Stimulated activated CD8-positive, alpha-beta memory T cell treated with anti-CD3 and anti-CD28 coated beads, Interleukin-15, amount 100 ng/mL, for 48 hours (primary cell): ENCODE measurements at places on chromosomes 5 and 9.

DNA sequence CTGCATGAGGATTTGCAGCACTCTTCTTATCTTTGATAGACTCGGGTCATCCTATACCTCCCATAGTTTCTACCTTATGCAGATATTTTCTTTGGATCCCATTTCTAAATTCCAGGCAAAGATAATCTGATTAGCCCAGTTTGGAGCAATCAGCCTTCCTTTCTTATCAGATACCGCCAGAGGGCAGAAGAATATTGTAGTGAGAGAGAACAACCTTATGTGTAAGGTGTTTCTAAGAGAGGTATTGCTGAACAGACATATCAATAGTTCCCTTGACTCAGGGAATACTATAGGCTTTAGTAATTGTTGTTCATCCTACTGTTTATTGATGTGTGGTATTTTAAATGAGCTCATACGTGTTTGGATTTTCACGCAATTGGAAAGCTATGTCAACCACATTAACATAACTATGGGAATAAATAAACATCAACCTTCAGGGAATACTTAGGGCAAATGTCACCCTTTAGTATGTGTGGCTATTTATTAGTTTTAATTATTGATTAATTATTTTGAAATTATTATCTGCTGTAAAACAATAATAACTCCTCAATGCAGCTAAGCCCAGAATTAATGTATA is 1435.2 kb upstream of the CDH9 start:
- DNase-seq, result no peak

GRCh38 chr9:85142968-85143367 is 473.4 kb downstream of the NTRK2 start:
- no peak for DNase-seq

DNA sequence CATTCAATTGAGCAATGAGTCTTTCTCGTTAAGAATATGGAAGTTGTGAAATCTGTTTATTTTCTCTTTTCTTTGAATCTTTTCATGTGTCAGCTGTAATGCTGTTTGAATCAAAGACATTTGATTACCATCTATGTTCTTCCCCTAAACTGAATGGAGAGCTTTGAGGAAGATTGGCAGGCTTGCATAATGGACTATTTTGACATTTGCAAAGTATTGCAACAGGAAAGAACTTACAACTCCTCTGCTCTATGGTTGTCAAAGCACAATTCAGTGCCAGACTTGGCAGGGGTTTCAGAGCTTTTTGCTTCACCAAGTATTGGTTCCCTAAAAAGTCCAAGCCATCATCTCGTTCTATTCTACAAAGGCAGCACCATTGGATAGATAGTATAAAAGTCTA is 549.0 kb upstream of the NUDT12 start:
- DNase-seq, result no peak

DNA sequence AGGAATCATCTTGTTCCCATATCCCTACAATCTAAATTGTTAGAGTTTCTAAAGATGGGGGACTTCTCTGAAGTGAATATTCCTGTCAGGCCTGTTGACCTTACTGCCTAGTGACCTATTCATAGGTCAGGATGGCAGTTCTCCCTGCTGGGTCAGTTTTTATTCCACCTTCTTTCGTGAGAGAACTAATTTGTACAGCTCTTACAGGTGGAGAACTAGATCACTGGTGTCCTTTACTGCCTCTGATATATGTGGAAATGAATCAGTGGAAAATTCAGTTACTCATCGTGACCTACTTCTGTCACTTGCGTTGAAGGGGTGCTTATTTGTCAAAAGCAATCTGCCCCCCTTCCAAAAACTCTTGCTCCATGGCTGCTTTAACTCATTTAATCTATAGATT is 164.9 kb downstream of the CD180 start:
- no peak for DNase-seq

DNA sequence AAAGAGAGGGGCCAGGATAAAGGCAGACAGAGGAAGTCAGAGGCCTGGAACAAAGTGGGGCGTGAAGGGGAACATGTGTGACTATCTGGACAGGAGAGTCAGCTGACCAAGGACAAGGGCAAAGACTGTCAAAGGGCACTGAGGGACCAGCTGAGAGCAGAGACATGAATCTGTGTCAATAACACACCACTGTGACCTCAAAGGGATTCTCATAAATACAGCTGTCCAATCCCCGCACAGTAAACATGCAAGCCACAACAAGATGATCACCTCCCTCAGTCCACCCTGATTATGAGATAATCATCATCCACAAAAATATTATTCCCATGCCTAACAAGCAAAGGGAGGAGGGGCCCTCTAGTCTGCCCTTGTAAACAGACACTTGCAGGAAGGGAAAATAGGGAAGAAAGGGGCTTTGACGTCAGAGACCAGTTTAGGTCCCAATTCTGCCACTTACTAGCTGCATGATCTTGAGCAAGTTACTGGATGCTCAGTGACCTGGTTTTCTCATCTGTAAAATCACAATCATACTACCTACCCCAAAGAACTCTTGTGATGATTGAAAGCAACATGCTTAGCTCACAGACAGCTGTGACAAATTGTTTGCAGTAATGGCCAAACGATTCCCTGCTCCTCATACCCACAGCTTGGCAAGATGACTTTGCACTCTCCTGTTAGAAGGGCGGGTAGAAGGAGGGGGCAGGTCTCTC is 41.8 kb downstream of the RAPGEF1 start:
- no peak for DNase-seq

DNA sequence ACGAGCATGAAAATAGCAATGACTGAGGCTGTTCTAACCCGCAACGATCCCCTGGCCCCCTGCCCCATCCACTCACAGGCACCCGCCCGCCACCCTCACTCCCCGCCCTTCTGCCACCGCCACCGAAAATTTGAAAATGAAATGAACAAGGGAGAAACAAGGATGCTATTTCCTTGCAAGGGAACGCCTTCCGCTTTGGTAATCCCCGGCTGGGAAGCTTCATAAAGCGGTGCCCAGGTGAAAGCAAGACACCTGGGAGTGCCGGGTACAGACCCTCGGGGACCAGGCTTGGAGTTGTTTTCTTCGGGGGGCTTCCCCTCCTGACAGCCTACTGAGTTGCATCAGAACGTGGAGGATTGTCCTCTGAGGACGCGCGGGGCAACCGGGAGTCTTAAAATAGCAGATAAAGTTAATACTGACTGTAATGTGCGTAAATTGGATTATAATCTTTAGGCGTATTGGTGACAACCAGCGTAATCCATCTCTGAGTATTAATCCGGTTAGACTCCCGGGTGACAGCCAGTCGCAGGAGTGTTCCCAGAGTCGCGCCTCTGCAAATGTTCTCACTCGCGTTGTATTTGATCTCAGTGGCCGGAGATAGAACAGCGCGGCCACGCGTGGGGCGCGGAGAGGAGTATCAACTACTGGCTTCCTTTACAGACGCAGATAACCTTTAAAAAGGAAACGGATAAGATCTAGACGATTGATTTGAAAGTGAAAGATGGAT is 885 bp upstream of the MLLT3 start:
- no peak for DNase-seq

DNA sequence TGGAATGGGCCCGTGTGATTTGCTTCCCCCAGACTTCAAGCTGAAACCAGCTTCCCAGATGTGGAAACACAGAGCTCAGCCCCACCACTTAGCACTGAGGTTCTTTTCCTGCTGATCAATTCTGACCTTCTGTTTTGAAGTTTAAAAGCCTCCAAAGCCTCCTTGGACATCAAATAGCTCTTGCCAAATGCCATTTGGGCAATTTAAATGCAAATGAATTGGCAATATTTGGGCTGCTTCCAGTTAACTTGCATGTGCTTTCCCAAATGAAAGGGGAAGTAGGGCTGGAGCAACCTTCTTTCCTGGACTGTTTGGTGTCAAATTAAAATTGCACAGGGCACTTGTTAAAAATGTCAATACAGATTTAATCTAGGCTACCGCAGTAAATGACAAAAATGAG is 710.5 kb downstream of the TLR4 start:
- DNase-seq, result no peak

GRCh38 chr9:120284821-120285220 is 295.1 kb downstream of the CDK5RAP2 start:
- DNase-seq, result no peak

- DNase-seq, result no peak
These were observed 229.1 kb downstream of the MTRR start for GRCh38 chr5:8098081-8098480.

- no peak for DNase-seq
These were observed 28.5 kb upstream of the NKD2 start for GRCh38 chr5:980001-980588.

- no peak for DNase-seq
These were observed 110.5 kb downstream of the GAS1 start for GRCh38 chr9:86836797-86837196.
